HepG2 (cell line): ENCODE measurements at places on chromosomes 2 and 18. TPM values are rescaled to one million over a fixed set of nuclear protein-coding genes. Genes with fewer than 3 reads are reported as not detected.

DNA sequence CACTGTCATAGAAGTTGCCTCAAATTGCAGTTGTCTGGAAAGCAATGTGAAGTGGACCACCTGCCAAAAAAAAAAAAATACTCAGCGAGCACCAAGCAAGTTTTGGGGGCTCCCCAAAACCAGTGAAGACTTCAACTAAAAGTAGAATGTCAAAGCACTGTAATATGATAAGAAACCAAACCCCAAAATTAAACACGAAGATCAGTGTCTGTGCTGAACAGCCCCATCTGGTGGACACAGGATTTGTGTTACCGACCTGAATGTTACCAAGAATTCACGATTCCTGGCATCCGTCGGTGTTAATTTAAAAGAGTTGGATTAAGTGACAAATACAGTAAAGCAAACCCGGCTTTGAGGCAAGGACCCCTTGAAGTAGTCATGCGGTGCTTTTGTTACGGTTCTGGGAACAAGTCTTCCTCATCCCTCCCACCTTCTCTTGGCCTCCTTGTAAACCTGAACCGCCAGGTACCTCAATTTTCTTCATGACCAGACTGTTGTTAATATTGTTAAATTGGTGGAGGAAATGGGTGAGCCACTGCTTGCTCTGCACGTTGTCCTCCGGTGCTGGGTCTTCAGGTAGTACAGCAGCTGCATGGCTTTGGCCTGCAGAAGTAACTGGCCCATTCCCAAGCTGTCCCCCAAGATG, 31.3 kb upstream of the SSB start:
- DNase-seq, result peak; percentile 63
- H3K36me3 ChIP-seq, result no peaks in the 10 kb centered on the region
- no peak overlapping the region for H3K4me3 ChIP-seq
- no peak overlapping the region for H3K27ac ChIP-seq
- H3K27me3 ChIP-seq, result no peaks in the 10 kb centered on the region

DNA sequence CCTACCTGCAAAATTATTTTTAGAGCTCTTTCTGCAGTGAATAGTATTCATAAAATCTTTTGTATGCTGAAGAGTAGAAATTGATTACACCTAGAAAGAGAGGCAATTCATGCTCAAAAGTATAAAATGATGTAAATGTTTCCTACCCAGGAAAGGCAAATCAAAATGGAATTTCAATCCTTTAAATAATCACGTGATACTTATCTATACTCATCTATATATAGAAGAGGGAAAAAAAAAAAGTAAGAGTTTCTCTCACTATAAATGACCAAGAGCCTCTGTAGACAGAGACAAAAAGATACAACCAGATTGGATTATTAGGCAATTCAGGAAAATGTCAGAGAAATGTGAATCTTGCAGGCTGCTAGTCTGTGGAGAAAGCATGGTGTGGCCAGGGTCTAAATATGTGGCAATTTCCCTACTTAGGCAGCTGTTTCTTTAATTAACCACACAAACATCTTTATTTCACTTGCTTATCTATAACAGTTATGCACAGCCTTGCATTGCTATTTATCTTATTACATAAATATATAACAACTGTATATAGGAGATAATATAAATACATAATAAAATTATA, 39.5 kb downstream of the METTL8 start:
- no peak overlapping the region for H3K27ac ChIP-seq
- H3K36me3 ChIP-seq, result peaks cover 5% of the 10 kb centered on the region
- no peaks in the 10 kb centered on the region for H3K27me3 ChIP-seq
- H3K4me1 ChIP-seq, result peaks cover 3% of the 10 kb centered on the region
- H3K4me3 ChIP-seq, result no peak overlapping the region

DNA sequence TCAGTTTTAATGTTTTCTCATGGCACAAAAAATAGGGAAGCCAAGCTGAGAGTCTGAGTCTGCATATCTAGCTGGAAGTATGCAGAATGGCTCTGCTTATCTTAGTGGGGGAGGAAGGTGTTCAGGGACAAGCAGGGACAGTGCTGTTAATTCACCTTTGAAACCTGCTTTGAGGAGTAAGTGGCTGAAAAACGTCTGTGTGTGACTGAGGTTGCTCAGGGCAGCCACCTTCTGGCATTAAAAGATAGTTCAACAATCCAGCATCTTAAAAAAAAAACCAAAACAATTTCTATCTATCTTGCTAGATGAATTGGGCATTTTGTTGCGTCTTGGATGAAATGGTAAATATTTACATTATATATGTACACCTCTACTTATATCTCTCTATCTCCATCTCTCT, 2.0 kb upstream of the TRPM8 start:
- no peaks in the 10 kb centered on the region for H3K36me3 ChIP-seq
- no peaks in the 10 kb centered on the region for H3K4me1 ChIP-seq
- no peak for DNase-seq

- no peaks in the 10 kb centered on the region for H3K4me1 ChIP-seq
- H3K27ac ChIP-seq, result no peak overlapping the region
- no peak overlapping the region for H3K4me3 ChIP-seq
- no peaks in the 10 kb centered on the region for H3K27me3 ChIP-seq
- DNase-seq, result no peak
These were observed 878.0 kb upstream of the PIK3C3 start for GRCh38 chr18:41077076-41077475.

- H3K4me1 ChIP-seq, result no peaks in the 10 kb centered on the region
- no peaks in the 10 kb centered on the region for H3K36me3 ChIP-seq
- DNase-seq, result no peak
- no peak overlapping the region for H3K4me3 ChIP-seq
These were observed 464.1 kb upstream of the CRIM1 start for GRCh38 chr2:35891528-35891927.

DNA sequence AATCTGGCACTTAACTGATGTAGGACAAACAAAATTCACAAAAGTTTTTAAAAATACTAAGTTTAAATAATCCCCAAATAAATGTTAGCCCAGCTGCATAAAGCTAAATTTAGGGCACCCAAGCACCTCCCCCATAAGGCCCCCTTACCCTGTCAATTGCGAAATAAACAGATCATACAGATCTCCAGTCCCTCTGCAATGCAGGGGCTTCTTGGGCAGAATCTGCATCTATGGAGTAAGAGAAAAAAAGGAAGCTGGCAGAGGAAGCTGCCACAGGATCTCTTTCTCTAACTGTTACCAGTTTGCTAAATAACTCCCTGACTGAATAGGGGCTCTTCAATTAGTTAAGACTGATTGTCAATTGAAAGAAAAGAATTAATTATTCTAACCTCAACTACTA, 117.7 kb downstream of the MEMO1 start:
- no peak overlapping the region for H3K4me3 ChIP-seq
- no peaks in the 10 kb centered on the region for H3K27me3 ChIP-seq
- no peaks in the 10 kb centered on the region for H3K4me1 ChIP-seq
- no peak overlapping the region for H3K27ac ChIP-seq
- peaks cover 29% of the 10 kb centered on the region for H3K36me3 ChIP-seq

DNA sequence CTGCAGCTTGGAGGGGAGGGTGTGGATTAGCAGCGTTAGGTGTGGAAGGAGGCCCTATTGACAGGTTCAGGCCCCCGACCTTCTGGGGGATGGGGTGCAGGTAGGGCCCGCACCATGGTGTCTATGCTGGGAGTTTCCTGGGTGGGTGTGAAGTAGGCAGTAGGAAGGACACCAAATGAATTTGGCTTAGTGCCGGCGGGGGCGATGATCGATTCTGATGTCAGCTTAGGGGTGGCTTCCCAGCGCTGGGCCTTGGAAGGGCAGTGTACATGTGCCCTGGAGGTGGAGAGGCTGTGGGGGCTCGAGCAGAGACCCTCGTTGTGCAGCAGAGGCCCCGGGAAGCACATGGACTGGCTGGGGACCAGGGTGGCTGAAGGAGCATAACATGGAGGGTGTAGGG, 21.6 kb downstream of the DCDC2C start:
- H3K36me3 ChIP-seq, result no peaks in the 10 kb centered on the region
- peaks cover 4% of the 10 kb centered on the region for H3K27me3 ChIP-seq
- H3K4me1 ChIP-seq, result no peaks in the 10 kb centered on the region
- no peak overlapping the region for H3K27ac ChIP-seq
- H3K4me3 ChIP-seq, result no peak overlapping the region

- no peaks in the 10 kb centered on the region for H3K27me3 ChIP-seq
- no peak for DNase-seq
- H3K4me3 ChIP-seq, result no peak overlapping the region
- H3K4me1 ChIP-seq, result no peaks in the 10 kb centered on the region
- H3K36me3 ChIP-seq, result no peaks in the 10 kb centered on the region; the same call in 2 of the 3 replicates
These were observed 111.3 kb downstream of the EML6 start for GRCh38 chr2:54834721-54835120.

GRCh38 chr2:174623106-174623637, 25.6 kb upstream of the WIPF1 start:
- H3K27me3 ChIP-seq, result no peaks in the 10 kb centered on the region
- H3K4me3 ChIP-seq, result no peak overlapping the region
- no peak overlapping the region for H3K27ac ChIP-seq
- no peaks in the 10 kb centered on the region for H3K36me3 ChIP-seq
- no peaks in the 10 kb centered on the region for H3K4me1 ChIP-seq
- no peak for DNase-seq

DNA sequence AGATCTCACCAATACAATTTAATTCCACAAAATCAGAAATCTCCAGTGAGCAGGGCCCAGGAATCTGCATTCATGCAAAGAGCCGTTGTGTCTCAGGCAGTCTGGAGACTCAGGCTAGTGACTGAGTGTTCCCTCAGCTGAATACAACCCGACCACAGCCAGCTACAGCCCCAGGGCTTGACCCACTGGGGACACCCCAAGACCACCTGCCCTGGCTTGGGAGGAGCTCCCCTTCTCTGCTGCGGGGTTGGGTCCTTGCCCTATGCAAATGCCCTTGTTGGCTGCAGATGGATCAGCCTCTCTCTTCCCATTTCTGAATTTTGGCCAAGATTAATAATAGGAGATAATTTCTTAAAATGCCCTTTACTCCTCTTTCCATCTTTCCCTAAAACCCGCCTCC, 157.7 kb downstream of the TWIST2 start:
- H3K27ac ChIP-seq, result no peak overlapping the region
- H3K4me1 ChIP-seq, result no peaks in the 10 kb centered on the region
- DNase-seq, result no peak
- peaks cover 84% of the 10 kb centered on the region for H3K27me3 ChIP-seq

GRCh38 chr2:55090702-55091101, 40.5 kb upstream of the RTN4 start:
- no peaks in the 10 kb centered on the region for H3K4me1 ChIP-seq
- no peak overlapping the region for H3K4me3 ChIP-seq
- no peak overlapping the region for H3K27ac ChIP-seq
- no peaks in the 10 kb centered on the region for H3K36me3 ChIP-seq
- H3K27me3 ChIP-seq, result peaks cover 16% of the 10 kb centered on the region

- DNase-seq, result no peak
- no peak overlapping the region for H3K4me3 ChIP-seq
- H3K36me3 ChIP-seq, result no peaks in the 10 kb centered on the region
- H3K27ac ChIP-seq, result no peak overlapping the region
These were observed 115.7 kb downstream of the FAM210A start for GRCh38 chr18:13610555-13611141.

DNA sequence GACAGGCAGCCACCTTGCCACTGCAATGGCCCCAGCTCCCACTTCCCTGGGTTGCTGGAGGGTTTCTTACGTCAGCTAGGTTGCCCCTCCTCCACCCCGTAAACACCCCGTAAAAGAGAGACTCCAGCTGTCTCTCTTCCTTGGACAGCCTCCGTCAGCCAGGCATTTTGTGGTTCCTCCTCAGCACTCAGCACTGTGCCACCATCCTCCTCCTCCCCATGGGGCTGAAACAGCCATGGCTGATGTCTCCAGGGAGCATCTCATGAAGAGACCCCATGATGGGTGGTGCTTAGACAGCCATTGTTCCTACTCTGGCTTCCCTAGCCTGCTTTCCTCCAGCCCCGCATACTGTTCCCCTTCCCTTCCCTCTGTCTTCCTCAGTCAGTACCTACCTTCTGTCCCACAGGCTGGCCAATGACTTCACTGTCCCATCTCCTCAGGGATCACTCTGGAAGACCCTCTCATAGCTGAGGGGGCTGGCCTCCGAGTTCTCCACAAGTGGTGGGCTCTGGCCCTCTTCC, 143.3 kb upstream of the SIX3 start:
- peaks cover 2% of the 10 kb centered on the region; the same call in 1 of the 2 replicates for H3K27me3 ChIP-seq
- DNase-seq, result no peak

DNA sequence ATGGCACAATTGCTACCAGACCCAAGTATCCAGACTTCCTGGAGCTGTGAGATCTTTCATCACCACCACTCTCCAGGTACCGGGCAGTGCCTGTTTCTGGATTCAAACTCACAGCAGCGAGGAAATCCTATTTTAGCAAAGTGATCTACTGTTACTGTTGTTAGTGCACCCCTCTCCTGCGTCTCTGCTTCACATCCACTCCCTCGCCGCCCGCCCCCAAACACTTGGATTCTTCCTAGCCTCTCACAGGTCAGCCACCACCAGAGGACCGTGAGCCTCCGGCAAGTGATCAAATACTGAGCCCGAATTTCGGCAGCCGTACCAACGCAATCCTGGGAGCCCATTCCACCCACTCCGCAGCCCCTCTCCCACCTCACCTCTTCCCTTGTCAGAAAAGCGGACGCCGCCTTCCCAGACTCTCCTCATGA, 519 bp downstream of the METTL4 start:
- H3K4me1 ChIP-seq, result peaks cover 23% of the 10 kb centered on the region
- DNase-seq, result peak; percentile 60
- H3K27ac ChIP-seq, result peak overlapping the region; percentile 99
- peaks cover 2% of the 10 kb centered on the region; the same call in 1 of the 2 replicates for H3K36me3 ChIP-seq
- H3K4me3 ChIP-seq, result peak overlapping the region; percentile 83
- H3K27me3 ChIP-seq, result no peaks in the 10 kb centered on the region; the same call in 2 of the 3 replicates

GRCh38 chr2:50863856-50864255, 168.1 kb downstream of the NRXN1 start:
- H3K4me1 ChIP-seq, result no peaks in the 10 kb centered on the region
- H3K4me3 ChIP-seq, result no peak overlapping the region
- no peak for DNase-seq
- no peak overlapping the region for H3K27ac ChIP-seq
- no peaks in the 10 kb centered on the region for H3K36me3 ChIP-seq

GRCh38 chr2:133090358-133090757, 420.4 kb upstream of the LYPD1 start:
- H3K27ac ChIP-seq, result no peak overlapping the region
- DNase-seq, result no peak
- H3K4me3 ChIP-seq, result no peak overlapping the region
- H3K4me1 ChIP-seq, result no peaks in the 10 kb centered on the region

Gene IL36RN
- total RNA-seq, result not detected in 2 replicates

Gene NPHP1
- total RNA-seq, result 4.8 and 6.7 TPM in 2 replicates

Gene CERKL
- total RNA-seq, result not detected in 2 replicates

Gene ANKRD29
- not detected in 2 replicates for total RNA-seq

Gene LRRC30
- total RNA-seq, result not detected in 2 replicates

Gene LYG1
- total RNA-seq, result 0.49 and 1.00 TPM in 2 replicates
